ENCODE measurements at places on chromosomes 16 and 17.

DNA sequence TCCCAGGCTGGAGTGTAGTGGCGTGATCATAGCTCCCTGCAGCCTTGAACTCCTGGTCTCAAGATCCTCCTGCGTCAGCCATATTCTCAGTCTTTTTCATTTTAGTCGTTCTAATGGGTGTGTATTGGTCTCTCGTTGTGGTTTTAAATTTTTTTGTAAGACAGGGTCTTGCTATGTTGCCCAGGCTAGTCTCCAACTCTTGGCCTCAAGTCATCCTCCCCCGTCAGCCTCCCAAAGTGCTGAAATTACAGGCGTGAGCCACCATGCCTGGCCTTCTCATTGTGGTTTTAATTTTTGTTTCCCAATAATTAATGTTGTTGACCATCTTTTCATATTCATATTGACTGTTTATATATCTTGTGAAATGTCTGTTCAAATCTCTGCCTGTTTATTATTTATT is 8.6 kb downstream of the TMEM94 start:
- no peak for DNase-seq

GRCh38 chr17:67425571-67426160 is 48.6 kb downstream of the PITPNC1 start:
- DNase-seq: no peak

GRCh38 chr16:47018223-47018891 is 44.9 kb upstream of the DNAJA2 start:
- peak; percentile 19 for DNase-seq

DNA sequence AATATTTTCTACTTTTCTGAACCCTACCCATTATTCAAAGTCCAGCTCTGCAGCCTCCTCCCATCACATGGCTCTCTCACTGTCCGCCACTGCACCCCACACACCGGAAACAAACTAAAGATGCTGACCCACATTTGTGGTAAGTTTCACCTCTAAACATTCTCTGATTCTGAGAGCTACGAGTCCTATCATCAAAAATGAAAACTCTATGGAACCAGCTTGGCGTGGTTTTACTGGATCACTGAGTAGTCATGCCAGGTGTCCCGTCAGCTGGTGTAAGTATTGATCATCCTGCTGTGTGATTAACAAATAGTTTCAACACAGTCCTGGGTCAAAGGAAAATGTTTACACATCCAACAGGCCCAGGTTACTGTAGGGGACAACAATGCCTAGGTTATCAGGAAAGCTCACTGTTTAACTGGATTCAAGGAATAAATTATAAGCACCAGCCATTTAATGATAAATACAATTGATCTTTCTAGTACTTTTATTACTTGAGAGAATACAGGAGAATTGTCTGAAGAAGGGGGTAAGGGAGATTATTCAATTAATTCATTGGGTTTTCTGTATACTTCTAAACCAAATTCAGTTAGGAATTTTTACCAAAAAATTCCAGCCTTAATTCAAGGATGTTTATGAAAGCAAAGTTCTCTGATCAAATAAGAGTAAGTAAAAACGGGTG is 33.9 kb downstream of the CYTH1 start:
- no peak for DNase-seq

DNA sequence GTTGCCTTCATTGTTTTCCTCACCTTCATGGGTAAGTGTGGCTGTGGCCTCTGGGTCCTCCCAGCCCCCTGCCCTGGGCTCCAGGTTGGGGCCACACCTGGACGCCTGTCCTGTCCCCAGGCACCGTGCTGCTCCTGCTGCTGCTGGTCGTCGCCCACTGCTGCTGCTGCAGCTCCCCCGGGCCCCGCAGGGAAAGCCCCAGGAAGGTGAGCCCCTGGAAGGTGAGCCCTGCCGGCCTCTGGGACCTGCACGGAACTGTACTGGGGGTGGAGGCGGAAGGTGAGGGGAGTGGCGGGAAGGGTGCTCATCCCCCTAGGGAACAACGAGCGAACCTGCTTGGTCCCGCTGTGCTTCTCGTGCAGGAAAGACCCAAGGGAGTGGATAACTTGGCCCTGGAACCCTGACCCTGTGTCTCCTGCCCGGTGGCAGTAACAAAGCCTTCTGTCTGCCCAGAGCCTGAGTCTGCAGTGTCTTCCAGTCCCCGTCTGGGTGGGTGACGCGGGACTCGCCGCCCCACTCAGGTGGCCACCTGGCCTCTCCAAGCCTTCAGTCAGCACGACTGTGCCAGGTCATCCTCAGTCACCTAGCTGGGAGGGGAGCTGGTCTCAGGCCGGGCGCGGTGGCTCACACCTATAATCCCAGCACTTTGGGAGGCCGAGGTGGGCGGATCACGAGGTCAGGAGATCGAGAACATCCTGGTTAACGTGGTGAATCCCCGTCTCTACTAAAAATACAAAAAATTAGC is 831 bp downstream of the SMIM22 start:
- DNase-seq: no peak

- no peak for DNase-seq
Observed at GRCh38 chr17:36778448-36778847, 158.8 kb upstream of the LHX1 start.

GRCh38 chr16:77250400-77250799 is 51.2 kb downstream of the SYCE1L start:
- DNase-seq: no peak

DNA sequence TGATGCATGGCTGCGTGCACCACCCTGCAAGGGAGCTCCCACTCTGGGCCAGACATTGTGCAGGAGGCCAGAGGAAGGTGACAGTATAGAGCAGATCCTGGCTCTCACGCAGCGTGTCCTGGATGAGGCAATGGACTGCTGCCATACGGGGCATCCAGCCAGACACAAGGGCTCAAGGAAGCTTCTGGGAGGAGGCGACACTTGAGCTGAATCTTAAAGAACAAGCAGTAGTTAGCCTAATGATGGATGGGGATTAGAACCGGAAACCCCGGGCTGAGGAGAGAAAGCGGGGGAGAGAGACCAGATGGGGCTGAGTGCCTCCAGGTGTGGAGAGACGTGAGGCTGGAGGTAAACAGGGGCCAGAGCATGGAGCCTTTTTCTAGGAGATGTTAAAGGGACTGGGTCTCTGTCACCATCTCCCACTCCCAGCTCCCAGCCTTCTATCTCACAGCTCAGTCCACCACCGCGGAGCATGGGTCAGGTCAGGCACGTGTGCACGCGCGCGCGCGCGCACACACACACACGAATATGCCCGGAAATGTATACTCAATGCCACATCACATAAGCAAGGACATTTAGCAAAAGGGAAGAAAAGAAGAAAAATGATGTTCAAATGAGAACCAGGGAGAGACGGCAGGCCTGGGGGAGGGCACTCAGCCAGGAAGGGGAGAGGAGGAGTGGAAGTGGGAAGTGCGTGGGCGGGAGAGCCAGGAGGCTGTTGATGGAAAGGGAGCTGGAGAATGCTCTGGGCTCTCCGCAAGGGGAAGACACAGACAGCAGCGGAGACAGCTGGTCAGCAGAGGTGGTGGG is 46.3 kb downstream of the CCDC42 start:
- DNase-seq: no peak

DNA sequence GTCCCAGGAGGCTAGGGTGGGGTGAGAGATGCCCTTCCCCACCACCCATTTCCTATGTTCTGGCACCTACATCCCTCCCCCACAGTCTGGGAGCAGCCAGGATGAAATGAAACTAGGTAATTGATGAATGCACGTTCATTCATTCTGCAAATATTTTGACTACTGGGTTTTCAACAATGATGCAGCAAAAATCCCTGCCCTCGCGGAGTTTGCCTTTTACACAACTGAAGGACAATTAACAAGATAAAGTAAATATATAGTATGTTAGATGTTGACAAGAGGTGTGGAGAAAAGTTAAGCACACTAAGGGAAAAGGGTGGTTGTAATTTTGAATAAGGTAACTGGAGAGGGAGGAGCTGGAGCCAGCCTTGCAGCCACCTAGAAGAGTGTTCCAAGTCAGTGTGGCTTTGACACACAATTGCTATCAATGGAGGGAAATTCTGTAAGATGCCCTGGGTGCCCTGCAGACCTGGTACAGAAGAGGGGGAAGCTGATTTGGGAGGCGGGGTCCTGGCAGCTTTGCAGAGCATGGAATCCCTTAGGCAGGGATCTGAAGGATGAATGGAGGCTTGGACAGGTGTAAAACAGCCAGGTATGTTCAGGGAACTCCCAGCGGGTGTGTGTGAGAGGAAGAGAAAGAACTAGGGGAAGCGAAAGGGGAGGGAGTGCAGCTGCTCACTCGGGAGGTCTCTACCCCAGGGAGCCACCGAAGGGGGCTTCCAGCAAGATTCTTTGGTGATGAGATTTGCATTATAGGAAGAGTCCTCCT is 2.5 kb downstream of the TMEM92 start:
- DNase-seq: no peak

DNA sequence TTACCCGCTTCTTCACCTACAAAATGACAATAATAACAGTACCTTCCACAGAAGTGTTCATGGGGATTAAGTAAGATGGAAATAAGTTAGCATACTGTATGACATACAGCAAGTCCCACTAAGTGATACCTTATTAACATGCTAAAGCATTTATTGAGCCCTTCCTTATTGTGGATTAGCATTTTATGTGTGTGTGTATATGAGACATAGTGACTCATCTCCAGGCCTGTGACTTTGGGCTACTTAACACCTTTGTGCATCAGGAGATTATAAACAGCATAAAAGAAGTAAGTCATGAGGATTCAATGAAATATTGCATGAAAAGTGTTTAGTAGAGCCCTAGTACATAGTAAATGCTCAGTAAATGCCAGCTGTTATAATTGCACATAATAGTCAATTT is 52.9 kb downstream of the CA10 start:
- DNase-seq: no peak

DNA sequence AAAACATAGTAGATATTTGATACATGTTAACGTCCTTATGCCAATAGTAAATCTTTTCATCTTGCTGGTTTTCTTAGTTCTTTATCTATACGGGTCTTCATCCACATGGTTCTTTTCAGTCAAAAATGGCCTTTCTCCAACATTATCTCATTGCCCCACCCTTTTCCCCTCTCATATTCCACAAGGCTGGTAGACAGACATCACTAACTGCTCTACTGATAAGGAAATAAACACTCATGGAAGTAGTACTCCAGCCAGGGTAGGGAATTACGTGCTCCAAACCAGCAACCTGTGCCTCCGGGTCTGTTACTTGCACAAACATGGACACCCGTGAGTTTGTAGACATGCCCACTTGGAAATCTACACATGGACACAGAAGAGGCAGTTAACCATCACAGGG is 141.4 kb downstream of the XYLT1 start:
- no peak for DNase-seq

- no peak for DNase-seq
Observed at GRCh38 chr17:69916761-69917160, 158.3 kb upstream of the KCNJ16 start.

DNA sequence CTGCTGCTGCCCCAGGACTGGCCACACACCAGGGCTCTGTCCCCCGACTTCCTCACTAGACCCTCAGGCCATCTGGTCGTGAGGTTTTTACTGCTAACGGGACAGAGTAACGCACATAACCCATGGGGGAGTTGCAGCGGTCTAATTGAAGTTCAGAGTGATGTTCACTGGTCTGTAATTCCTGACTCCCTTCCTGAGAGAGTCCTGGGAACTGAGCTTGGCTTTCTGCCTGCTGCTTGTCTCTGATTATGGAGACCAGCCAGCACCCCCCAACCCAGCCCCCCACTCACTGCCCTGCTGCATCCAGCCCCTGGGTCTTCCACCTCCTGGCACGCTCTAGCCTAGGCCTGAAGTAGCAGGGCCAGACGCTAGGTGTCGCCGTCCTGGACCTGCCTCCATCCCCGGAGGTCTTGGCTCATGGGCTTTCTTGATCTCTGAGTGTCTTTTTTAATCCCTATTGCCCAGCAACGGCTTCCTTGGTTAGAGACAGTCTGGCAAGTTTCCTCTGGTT is 192.9 kb downstream of the CCDC182 start:
- no peak for DNase-seq

GRCh38 chr16:56858374-56858773 is 6.6 kb upstream of the SLC12A3 start:
- no peak for DNase-seq

GRCh38 chr16:86424398-86424797 is 85.9 kb upstream of the FOXF1 start:
- DNase-seq: no peak

- DNase-seq: no peak
Observed at GRCh38 chr17:8618825-8619224, 11.7 kb downstream of the MYH10 start.

GRCh38 chr17:70168044-70168976 is 1.0 kb upstream of the KCNJ2 start:
- no peak for DNase-seq

- DNase-seq: no peak
Observed at GRCh38 chr17:75808905-75809621, 24.5 kb downstream of the UNK start.

DNA sequence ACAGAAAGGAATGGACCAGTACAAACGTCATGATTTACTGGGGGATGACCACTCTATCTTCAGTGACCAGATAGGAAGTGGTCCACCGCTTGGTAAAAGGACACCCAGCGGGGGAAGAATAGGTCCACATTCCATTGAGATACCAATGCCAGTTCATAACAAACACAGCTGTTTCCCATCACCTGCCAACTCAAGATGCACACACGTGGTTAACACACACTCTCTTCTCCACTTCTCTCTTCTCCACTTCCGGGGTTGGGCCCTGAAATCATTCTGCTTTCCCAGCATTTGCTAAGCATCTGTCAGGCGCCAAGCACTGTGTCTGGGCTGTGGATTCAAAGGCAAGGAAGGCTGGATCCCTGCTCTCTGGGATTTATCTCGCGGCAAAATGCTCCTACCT is 175.5 kb downstream of the SLC39A11 start:
- no peak for DNase-seq

- DNase-seq: no peak
Observed at GRCh38 chr17:28523876-28524275, 17.7 kb downstream of the FOXN1 start.

DNA sequence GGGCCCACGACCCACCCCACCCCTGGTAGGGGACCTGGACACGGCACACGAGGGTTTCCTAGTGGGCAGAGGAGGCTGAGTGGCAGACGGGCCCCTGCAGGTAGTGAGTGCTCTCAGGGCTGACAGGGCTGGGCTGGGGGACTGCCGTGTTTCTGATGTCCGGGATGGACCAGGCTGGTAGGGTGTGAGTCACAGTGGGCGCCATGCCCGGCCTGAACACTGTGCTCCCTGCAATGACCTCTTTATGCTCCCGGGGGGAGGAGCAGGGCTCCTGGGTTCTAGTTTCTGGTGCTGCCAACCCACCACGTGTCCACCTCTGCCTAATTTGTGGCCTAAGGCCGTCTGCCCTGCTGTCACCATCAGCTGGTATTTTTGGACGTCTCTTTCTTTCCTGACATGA is 26.3 kb downstream of the ARHGAP23 start:
- no peak for DNase-seq

All from stimulated activated CD4-positive, alpha-beta T cell treated with anti-CD3 and anti-CD28 coated beads, Interleukin-1b, Interleukin-23, amount 100 ng/mL, for 4 hours (primary cell).